ENCODE measurements at places on chromosomes 12 and 14.

DNA sequence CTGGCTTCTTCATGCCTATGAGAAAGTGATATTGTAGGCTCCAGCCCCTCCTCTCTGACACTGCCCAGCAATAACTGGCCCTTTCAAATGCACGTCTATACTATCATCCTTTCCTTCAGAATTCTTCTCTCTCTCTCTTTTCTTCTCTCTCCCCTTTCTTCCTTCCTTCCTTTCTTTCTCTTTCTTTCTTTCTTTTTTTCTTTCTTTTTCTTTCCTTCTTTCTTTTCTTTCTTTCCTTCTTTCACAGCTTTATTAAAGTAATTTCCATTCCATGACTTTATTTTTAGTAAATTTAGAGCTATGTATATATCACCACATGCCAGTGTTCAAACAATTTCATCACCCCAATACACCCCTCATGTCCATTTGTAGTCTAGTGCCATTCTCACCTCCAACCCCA lies 302.1 kb downstream of the RPAP3 start:
- DNase-seq, result no peak

DNA sequence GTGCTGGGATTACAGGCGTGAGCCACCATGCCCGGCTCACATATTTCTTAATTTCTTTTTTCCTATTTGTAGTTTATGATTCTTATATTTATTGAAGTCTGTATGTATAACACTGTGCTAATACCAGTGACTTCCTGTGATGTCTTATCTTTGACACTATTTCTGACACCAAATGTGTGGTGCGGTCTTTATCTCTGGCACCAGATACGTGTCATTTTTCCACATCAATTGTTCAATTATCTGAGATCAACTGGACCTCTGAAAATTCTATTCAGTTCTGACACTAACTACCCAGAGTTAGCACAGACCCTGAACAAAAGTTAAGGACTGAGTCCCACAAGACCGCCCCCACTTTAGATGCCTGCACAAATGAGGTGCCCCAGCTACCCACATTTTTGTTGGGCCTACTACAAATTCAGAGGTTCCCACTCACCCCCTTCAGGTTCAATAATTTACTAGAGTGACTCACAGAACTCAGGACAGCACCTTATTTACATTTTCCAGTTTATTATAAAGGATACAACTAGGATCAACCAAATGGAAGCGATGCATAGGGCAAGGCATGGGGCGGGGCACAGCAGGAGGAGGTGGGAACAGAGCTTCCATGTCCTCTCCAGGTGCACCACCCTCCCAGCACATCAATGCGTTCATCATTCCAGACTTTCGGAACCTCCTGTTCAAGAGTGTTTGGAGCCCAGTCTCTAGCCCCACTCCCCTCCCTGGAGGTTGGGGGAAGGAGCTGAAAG lies 11.6 kb upstream of the SRSF9 start:
- DNase-seq, result no peak

- DNase-seq, result peak; percentile 20
These were observed 10.7 kb downstream of the IFT81 start for GRCh38 chr12:110134691-110135411.

DNA sequence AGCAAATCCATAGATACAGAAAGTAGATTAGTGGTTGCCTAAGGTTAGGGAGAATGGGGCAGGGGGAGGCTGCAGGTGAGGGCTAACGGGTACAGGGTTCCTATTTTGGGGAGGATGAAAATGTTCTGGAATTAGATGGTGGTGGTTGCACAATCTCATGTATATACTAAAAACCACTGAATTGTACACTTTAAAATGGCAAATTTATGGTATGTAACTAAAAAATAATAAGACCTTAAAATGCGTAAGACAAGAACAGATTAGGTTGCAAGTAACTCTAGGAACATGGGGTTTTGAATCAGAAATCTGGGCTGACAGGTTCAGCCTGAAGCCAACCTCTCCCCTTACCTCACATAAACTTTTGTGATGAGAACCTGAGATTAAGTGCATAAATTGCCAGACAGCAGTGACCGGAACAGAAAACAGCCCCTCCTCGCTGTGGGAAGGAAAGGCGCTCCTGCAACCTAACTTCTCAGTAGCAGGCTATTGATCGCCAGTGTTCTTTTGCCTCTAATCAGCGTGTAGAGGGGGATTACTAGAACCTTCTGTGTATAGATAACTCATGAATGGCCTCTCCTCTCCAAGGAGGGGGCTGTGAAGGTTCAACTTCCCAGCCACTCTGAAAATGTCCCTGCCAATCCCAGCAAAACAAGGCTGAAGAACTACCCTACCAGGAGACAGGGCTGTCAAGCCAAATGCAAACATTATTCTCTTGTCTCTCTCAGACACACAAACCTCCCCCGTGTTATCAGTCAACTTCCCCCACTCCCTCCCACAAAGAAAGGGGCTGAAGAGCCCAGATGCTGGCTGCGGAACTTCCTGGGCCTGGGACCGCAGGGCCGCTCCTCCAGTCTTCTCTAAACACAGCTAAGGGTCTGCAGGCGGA lies 1.9 kb downstream of the SSH1 start:
- no peak for DNase-seq

DNA sequence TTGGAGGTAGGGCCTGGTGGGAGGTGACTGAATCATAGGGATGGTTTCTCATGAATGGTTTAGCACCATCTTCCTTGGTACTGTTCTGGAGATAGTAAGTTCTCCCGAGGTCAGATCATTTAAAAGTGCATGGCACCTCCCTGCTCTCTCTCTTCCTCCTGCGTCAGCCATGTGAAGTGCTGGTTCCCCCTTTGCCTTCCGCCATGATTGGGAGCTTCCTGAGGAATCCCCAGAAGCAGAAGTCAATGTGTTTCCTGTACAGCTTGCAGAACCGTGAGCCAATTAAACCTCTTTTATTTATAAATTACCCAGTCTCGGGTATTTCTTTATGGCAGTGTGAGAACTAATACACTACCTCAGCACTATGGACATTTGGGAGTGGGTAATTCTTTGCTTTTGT lies 4.8 kb upstream of the LGMN start:
- no peak for DNase-seq

- DNase-seq, result peak; percentile 41
These were observed 275.4 kb downstream of the TRHDE start for GRCh38 chr12:72547573-72547972.

- no peak for DNase-seq
These were observed 711.5 kb downstream of the RPS29 start for GRCh38 chr14:48874711-48875110.

DNA sequence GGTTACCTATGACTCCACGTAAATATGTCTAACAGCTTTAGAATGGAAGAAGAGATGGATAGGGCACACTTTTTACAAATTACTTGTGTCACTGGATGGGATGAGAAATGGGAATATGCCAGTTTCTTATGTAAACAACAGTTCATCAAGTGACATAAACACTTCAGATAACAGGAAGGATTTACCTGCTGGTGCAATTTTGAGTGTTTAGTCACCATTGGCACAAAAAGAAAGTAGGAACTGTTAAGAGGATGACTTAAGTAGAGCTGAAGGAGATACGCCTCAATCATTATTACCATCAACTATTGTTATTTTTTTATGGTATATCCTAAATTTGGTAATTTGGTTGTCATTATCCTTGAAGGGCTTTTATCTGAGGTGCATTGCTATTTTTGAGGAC lies 83.2 kb downstream of the RMST start:
- no peak for DNase-seq

- no peak for DNase-seq
These were observed 88.8 kb downstream of the ATF7IP start for GRCh38 chr12:14454098-14454907.

GRCh38 chr12:101942250-101942605 lies 64.8 kb downstream of the DRAM1 start:
- DNase-seq, result no peak

DNA sequence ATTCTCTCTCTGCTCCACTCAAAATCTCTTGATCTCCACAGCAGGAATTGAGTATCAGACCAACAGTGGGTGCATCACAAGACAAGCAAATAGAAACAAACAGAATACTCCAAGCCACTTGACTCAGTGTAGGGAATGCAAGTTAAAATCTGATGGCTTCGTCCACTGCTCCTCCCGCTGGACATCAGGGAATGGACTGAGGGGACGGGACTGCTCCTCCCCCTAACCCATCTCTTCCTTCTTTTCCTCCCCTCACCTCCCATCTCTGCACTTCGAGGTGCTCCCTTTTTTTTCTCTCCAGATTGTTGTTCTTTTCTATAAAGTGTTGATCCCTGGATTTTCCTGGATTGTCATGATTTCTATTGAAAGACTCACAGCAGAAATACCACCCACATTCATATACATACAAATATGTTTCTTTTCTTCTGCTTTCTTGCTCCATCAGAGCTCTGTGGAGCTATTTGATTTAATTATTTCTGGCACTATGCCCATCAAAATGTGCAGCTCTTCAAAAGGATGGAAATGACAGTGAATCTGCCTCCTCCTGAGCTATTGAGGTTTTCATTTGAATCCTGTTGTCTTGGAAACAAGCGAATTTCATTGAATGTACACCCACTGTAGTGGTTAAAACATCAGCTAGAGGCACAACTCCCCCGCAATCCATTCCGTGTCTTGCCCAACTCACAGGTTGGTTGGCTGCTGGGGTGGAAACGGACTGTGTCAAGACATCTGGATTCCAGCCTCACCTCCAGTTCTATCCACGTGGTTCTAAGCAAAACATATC lies 199.7 kb downstream of the SPTSSA start:
- DNase-seq, result no peak

DNA sequence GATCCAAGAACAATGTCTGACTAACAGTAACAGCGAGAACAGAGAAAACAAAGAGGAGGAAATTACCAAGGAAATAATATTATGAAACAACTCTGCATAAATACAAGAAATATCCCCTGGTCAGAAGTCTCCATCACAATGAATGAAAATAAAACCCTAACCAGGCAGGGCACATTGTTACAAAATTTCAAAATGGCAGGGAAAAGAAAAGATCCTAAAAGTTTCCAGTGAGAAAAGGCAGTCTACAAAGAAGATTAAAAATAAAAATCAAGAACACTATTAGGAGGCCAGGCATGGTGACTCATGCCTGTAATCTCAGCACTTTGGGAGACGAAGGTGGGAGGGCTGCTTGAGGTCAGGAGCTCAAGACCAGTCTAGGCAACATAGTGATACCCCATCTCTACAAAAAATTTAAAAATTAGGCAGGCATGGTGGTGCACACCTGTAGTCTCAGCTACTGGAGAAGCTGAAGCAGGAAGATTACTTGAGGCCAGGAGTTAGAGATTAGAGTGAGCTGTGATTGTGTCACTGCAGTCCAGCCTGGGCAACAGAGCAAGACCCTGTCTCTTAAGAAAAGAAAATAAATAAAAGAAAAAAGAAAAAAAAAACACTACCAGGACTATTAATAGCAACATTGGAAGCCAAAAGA lies 47.8 kb downstream of the FERMT2 start:
- DNase-seq, result no peak

DNA sequence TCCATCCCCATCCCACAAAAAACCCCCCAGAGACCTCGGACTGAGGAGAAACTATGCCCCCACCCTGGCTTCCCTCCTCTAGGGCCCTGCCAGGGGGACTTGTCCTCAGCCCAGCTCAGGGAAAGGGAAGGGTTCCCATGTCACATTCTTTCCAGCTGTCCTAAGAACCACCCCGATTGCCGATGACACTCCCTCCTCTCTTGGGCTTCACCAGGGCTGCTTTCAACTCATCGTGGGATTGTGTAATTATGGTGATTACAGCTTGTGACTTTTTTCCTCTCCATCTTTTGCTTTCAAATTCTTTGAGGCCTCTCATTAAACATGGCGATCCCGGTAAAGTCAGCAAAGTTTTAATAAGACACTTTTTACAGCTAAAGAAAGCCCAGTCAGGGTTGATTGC lies 344.0 kb downstream of the DPF3 start:
- no peak for DNase-seq

- DNase-seq, result peak; percentile 1
These were observed 57.1 kb downstream of the FBXO34 start for GRCh38 chr14:55328317-55328716.

DNA sequence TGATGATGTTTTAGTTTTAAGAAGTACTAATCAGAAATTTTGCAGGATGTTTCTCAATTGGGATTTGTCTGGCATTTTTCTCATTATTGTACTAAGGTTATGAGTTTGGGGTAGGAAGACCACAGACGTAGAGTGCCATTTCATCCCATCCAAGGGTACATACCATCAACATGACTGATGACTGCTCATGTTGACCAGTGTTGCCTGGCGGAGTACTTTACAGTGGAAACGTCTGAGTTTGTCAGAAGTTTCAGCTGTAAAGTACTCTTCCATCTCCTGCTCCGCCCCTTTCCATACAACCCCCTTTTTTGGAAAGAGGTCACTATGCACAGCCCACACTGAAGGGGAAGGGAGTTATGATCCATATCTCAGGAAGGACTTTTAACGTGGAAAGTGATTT lies 74.2 kb downstream of the RCOR1 start:
- DNase-seq, result no peak

DNA sequence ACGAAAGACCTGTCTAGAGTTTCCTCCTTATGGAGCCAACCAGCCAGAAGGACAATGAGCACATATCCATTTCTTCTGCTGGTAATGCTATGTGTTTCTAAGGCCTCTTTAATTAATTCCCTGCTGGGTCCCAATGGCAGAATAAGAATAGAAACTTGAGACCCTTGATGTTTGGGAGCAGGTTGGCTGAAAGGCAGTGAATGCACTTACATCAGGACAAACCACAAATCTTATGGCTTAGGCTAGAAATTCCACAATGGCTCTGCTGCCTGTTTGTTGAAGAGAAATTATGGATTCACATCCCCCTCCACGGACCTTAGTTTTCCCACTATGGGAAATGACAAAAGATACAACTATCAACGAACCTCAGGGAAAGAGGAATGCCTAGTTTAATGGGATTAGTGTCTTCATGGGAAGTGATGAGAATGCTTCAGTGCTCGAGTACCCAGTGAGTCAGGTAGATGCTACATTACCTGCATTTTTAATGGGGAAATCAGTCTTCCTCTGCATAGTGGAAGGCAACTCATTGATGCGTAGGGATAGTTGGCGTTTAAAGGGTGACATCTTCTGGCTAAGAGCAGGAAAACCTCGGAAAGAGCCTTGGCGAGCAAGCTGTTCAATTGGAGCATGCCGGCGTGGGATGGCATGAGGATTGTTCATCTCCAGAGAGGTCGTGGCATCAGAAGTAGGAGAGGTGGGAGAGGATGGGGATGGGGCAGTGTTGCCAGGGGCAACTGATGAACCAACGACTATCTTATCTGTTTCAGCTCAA lies 46.5 kb downstream of the PAPLN start:
- no peak for DNase-seq

DNA sequence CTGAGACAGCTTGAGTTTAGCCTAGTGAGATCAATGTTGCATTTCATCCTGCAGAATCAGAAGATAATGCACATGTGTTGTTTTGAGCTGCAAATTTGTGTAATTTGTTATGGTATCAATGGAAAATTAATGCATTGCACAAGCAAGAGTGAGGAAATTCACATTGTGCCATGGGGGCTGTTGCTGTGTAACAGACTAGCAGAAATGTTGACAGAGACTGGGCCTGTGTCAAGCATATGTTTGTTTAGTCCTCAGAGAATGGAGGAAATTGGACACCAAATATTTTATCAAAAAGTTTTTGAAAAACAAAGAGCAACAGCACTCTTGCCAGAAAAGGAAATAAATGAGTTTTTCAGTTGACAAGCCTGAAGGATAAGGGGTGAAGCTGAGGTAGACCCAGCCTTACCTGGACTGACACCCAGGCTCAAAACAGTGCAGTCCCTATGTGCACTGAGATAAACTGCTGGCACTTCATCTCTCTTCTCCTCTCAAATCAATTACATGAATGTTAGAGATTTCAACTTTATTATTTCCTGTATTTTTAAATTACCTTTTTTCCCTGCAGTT lies 1150.0 kb downstream of the FSCB start:
- no peak for DNase-seq

- DNase-seq, result no peak
These were observed 3.2 kb upstream of the HDAC7 start for GRCh38 chr12:47822863-47823262.

Data from HS-5 (cell line).